ENCODE measurements at places on chromosomes 7 and 10.
A peak's percentile ranks its signal among the peaks of the same experiment; 100 is the strongest.

- DNase-seq = no peak
Measured at GRCh38 chr10:84089162-84089561, 50.1 kb upstream of the GHITM start.

DNA sequence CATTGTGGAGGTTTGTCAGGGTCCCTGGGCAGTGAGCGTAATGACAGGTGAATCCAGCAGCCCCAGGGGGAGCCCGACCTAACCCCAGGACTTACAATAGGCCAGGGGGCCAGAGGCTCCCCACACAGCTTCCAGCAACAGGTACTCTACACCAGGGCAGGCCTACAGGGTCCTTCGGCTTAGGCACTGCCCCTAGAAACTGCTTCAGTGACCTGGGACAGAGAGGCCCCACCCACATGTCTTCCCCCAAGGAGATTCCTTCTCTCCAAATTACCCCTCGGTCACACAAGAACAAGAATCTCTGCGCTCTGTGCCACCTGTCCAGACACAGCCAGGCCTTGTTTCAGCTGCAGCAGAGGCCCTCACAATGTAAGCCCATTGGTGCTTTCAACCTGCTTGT, 24.4 kb downstream of the SKIDA1 start:
- DNase-seq = no peak

GRCh38 chr7:1864161-1864940, 194.3 kb downstream of the ELFN1 start:
- no peak for DNase-seq

DNA sequence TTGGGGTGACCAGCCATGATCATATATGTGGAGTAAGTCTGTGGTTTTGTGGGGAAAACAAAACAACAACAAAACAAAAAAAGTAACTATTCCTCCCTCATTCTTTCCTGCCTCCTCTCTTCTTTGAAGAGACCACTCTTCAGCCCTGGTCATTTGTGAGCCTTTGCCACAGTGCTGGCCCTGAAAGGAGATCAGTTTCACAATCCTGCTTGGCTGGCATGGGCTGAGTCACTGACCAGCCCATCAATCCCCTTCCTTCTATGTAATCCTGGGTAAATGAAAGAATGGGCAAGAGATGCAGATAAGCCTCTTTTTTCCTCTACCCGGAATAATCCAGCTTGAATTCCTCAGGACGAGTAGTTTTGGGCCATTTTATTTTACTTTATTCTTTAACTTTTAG, 13.6 kb downstream of the CSTF2T start:
- DNase-seq = no peak

DNA sequence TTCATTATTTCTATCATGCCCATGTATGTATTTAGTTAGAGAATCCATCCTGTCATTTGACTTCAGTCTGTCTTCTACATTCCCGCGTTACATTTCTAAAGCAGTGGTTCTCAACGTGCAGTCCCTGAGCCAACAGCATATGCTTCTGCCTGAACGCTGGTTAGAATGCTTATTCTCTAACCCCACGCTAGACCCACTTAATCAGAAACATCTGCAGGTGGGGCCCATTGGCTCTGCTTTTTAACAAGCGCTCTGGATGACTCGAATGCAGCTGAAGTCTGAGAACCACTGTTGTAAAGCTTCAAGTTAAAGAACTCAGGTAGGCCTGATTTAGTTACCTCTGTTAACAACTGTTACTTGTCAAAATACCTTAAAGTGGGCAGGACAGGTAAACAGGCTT, 38.2 kb downstream of the NEUROD6 start:
- DNase-seq = no peak

DNA sequence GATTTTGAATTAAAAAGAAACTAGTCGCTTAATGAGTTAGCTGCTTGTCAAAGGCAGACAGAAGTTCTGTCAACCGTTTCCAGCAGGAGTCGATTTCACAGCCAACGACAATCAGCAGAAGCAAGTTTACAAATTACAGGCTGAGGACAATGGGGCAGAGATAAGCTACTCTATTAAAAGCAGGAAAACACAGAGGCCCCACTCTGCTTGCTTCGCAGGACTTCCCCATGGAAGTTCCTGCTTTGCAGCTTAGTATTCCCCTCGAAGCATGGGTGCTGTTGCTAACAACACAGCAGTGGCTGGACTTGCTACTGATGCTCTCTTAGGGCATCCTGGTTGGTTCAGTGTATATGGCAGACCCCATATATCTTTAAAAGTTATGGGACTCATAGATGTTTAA, 50.8 kb upstream of the KLF6 start:
- no peak for DNase-seq

- no peak for DNase-seq
Measured at GRCh38 chr7:151304856-151305255, 36.8 kb upstream of the NUB1 start.

DNA sequence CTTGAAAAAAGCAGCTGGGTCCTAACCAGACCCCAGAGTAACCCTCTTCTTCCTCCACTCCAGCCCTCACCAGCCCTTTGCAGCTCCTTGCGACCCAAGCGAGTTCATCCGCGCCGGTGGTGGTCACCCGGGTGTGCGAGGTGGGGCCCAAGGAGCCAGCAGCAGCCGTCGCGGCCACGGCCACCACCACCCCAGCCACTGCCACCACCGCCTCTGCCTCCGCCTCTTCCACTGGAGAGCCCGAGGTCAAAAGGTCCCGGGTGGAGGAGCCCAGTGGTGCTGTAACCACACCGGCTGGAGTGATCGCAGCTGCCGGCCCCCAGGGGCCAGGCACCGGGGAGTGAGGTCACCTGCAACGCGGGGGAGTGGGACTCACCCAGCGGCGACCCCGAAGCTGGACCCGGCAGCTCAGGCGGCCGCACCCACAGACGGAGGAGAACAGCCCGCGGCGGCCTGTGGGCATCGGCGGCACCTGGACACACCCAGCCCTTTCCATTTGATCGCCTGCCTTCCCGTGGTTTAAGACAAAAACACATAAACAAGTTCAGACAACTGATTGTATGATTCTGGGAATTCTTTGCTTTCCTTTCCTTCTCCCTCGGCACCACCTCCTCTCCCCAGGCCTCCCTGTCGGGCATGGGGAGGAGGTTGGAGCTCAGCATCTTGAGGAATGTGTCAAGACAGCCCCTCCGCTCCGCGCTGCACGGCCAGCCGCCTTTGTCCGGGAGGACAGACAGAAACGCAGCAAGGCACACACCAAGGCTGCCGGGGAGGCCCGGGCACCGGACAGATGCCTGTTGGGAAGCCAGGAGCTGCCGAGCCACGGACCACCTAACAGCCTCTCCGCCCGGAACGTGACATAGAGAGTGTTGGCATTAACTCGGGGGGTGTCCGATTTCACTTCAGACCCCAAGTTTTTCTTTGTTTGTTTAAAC, 13.0 kb upstream of the AP5Z1 start:
- DNase-seq = no peak

GRCh38 chr7:155804897-155805825, 7.1 kb downstream of the SHH start:
- DNase-seq = peak; percentile 87

DNA sequence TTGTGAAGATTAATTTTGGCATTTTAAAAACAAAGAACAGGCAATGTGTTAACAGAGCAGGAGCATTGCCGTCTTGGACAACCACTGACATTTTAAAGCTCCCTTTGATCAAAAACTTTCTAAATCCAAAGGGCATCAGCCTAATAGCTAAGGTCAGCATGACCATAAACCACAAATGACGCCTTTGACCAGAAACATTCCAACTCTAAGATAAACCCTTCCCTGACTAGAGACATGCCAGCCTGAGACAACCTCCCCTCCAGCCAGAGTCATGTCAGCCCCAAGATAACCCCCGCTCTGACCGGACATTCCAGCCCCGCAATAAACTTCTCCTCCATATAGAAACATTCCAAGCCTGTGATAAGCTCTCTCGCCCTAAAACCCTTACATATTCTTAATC, 949.4 kb upstream of the POT1 start:
- no peak for DNase-seq

- no peak for DNase-seq
Measured at GRCh38 chr7:17274551-17275245, 23.8 kb upstream of the AHR start.

DNA sequence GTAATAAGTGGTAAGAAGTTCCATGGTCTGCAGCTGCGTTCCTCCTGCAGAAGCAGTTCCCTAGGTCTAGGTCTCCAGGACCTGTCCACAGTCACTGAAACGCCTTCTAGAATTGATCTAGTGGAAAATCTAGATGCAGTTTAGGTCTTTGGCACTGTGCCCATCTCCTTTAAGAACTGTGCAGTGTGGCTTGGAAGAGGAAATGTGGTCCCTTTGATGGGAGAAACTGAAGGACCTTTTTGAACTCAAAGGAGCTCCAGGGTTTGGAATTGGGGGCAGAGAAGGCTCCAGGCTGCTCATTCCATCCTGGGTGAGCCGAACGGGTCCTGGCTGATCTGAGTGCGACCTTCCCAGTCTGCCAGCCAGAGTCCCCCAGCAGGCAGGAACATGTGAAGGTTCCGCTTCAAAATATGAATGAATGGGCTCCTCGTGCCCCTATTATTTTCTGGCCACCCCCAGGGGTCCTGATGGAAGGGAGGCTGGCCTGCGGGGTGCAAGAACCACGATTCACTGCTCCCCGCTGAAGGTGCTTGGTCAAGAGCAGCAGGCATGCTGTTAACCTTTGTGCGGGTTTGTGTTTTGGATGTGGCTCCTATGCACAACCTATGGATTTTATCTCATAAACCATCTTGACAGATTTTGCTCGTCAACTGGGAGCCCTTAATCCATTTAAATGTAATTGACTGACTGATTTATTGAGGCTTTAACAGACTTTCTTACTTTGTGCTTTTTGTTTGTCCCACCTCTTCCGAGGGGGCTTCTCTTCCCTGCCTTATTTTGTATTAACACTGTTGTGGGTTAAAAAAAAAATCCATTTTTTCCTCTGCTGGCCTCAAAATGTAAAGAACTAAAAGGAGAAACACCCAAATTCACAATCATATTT, 36.7 kb downstream of the ZNF467 start:
- no peak for DNase-seq

GRCh38 chr10:126203746-126204145, 184.5 kb downstream of the ADAM12 start:
- no peak for DNase-seq

GRCh38 chr7:102916426-102916825, 3.6 kb downstream of the LRRC17 start:
- no peak for DNase-seq

DNA sequence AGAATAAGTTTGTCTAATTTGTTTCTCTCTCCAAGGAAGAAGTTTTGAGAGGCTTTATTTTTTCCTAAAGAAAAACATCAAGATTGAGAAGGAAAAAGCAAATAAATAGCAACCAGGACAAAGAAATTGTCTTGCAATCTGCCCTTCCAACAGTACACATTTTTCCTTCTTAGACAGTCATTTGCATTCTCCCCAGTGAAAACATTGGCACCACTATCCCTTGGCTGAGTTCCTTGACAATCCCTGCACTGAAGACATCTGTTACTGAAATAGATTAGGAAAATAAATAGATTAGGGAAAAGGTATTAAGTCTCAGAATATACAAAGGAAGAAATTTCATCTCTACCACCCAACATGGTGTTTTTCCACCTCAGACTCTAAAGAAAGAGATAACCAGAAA, 12.2 kb upstream of the TMEM243 start:
- DNase-seq = no peak

DNA sequence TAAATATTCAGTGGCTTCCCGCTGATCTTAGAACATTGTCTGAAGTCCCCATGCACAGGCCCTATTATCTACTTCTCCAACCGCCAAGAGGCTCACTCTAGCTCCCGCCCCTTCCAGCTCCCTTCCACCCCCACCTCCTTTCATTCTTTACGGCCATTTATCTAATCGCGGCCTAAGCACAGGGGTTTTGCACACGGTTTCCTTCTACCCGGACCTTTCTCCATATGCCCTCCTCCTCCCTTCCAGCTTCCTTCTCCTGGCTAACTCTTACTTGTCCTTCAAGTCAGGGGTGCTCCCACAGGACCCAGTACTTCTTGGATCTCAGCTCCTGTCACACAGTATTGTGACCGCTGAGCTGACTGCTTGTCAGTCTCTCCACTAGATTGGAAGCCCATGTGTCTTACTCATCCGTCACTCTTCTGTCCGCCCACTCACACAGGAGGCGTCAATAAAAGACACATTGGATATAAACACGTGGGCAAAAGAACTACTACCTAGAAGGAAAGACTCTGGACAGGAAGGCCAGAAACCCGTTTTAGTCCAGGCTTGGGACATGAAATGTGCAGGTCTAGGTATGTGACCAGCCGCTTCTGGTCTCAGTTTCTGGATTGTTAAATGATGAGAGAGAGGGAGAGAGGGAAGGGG, 20.2 kb upstream of the HPS1 start:
- DNase-seq = no peak

- DNase-seq = peak; percentile 48
Measured at GRCh38 chr10:116444527-116445142, 17.0 kb downstream of the PNLIPRP3 start.

GRCh38 chr7:146862415-146862814, 745.8 kb downstream of the CNTNAP2 start:
- no peak for DNase-seq

DNA sequence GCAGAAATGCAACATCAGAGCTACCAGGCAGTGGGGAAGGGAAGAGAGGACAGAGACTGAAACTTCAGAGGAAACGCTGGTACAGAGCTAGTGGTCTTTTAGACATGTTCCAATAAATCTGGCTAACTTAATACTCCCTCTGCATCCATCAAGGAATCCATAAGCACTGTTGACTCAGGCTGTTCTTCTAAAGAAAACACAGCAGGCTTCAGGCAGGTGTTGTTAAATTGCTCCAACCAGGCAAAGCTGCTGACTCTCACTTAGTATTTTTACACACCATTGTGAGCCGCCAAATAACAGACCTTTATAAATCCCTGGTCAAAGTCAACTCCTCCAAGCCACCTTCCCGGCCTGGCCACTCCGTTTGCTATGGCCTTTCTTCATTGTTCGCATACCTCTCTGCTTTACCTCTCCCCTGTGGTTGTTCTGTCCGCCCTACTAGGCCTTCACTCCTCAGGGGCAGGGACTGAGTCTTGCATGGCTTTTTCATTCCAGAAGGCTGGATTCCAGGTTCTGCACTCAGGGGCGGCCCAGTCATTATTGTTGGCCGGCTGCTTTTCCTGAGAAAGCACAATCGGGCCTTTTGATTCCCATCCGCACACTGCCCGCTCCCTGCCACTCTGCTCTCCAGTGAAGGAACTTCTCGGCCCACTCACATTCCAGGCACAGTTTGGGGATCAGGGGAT, 18.4 kb downstream of the CREB3L2 start:
- DNase-seq = no peak

- no peak for DNase-seq
Measured at GRCh38 chr7:133434246-133434865, 181.5 kb downstream of the EXOC4 start.

DNA sequence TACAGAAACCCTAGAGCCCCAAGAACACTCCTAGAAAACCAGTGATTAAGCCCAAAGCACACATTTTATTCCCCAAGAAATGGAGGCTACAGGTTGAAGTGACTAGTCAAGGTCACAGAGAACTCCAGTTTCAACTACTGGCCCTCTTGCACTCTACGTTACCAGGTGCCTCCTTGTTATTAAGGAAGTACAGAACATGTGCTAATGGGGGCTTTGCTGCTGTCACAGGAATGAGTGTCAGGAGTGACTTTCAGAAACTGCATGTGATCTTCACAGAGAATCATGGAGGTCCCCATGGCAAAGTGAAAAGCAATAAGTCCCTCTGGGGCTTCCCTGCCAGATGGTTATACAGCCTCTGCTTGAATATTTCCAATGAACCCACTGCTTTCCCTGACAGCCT, 19.3 kb downstream of the JAZF1 start:
- DNase-seq = no peak

GRCh38 chr10:122561212-122561611, 658 bp downstream of the DMBT1 start:
- no peak for DNase-seq

GRCh38 chr7:52843436-52843835, 192.0 kb upstream of the POM121L12 start:
- no peak for DNase-seq
